ENCODE measurements at places on chromosomes 7 and 10. TPM values are rescaled to one million over a fixed set of nuclear protein-coding genes. Genes with fewer than 3 reads are reported as not detected.

SSC4D gene
- total RNA-seq, result 0.33 TPM

DNA sequence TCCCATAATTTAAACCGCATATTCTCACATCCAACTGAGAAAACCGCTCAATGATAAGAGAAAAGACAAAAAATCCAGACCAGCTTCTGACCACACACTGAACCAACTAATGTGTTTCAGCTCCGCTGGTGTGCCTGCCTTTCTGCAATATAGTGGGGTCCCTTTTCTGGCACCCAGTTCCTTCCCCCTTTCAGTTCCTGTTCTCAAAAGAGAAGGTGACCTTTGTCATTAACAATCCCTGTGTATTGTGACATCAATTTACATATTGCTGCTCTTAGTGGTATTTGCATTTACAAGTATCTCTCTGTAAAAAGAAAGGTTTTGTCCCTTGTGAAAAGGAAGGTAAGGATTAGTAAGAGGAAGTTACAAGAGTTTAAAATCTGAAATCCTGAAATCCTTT, 1.4 kb downstream of the PPP1R17 start:
- DNase-seq, result no peak

NXPH1 gene
- total RNA-seq, result not detected

- no peak for DNase-seq
Observed at GRCh38 chr7:14403587-14403986, 414.1 kb upstream of the ETV1 start.

AKR1C1 gene
- 33.6 TPM for total RNA-seq

Measured in aorta (tissue), 5 donors.